NCI-H2081 treated with DMSO at 0.1 percent for 48 hours (cell line): ENCODE measurements at places on chromosomes 7 and 10.

GRCh38 chr7:122914812-122915211 lies 28.6 kb upstream of the CADPS2 start:
- DNase-seq = no peak

DNA sequence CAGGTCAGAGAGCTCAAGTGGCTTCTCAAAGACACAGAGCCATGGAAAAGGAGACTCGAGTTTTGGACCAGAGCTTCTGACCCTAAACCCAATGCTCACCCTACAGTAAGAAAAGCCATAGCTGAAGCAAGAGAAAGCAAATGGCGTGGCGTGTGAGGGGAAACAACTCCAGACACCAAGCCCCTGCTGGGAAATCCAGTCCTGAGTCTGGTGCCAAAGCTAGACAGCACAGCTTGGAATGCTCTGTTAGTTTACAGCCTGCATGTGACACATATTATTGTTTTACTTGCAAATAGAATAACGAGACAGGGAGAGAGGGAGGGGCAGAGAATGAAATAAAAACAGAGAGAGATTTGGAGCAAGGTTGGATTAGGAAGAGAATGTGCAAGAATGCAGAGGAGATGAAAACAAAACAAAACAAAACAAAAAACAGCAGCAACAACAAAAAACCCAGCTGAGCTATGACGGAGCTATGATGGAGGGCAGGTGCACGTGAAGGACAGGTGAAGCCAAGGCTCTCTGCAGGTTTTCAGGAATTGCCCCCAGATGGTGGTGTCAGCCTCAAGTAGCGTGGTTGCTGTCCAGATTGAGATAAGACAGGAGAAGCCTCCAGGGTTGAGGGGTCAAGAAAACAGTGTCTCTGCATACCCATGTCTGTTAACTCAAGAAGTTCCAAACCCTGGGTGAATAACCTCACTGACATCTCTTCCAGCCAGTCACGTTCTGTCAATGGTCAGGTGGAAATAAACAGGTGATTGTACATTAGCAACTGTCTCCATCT lies 69.7 kb upstream of the LRRC18 start:
- DNase-seq = no peak

- no peak for DNase-seq
Observed at GRCh38 chr7:105493196-105493922, 28.7 kb downstream of the PUS7 start.

DNA sequence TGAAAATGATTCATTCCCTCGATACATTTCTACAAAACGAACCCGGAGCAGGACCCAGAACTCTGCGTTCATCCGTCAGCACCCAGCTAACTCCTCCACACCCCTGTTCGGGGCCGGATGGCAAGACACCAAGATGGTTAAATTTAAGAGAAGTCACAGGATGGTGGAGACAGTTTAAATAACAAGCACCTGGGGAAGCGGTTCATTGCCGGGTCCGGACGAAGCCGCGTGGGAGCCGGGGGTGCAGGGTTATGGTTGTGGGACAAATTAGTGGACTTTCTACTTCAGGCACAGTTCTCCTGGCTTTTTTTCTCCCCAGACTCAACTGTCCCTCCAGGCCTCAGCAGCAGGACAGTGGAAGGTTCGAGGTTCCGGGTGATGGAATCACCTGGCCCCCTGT lies 45.4 kb downstream of the ASB13 start:
- no peak for DNase-seq

GRCh38 chr7:91212582-91212981 lies 51.7 kb upstream of the FZD1 start:
- DNase-seq = no peak

DNA sequence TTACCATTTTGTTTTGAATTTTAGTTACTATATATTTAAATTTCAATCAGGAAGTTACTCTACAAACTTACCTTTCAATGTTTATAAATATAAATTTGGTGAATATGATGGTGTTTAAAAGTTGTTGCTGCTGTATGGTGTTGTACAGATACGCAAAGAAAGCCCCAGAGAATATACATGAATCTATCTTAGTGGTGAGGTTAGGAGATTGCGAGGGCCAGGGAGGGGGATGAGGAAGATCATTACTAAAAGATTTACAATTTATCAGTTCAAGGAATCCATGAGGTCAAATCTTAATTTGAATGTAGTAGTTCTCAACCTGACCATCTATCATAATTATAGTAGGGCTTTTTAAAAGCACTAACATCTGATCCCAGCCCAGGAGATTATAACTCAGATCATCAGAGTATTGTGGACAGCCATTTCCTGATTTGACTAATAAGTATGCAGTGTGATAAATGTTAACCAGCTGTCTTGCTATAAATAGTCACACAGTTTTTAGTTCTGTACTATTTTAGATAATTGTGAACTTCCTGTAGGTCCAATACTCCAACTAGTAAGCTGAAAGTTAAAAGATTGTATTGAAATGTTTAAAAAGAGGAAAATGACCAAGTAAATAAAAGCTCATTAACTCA lies 23.6 kb downstream of the FAM3C start:
- DNase-seq = no peak
